ENCODE measurements at places on chromosomes 3 and 15.

DNA sequence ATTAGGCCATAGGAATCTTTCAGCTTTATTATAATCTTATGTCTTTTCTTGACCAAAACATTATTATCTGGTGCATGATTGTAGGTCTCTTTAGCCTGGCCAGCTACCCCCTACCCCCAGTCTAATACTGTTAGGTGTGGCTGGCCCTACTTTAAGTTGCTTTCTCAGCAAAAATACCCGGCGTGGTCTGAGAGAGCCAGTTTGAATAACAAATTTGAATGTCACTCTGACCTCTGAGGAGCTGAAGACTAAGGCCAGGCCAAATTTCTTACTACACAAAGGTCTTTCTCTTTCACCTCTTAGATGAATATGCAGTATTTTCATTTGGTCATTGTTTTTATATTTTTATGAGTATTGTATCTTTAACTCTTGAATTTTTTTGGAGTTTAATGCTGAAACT, 188.5 kb upstream of the MLF1 start:
- no peak for DNase-seq

- DNase-seq = no peak
Measured at GRCh38 chr3:123310186-123310585, 108.4 kb downstream of the SEC22A start.

- no peak for DNase-seq
Measured at GRCh38 chr3:63565220-63565619, 87.3 kb upstream of the SNTN start.

DNA sequence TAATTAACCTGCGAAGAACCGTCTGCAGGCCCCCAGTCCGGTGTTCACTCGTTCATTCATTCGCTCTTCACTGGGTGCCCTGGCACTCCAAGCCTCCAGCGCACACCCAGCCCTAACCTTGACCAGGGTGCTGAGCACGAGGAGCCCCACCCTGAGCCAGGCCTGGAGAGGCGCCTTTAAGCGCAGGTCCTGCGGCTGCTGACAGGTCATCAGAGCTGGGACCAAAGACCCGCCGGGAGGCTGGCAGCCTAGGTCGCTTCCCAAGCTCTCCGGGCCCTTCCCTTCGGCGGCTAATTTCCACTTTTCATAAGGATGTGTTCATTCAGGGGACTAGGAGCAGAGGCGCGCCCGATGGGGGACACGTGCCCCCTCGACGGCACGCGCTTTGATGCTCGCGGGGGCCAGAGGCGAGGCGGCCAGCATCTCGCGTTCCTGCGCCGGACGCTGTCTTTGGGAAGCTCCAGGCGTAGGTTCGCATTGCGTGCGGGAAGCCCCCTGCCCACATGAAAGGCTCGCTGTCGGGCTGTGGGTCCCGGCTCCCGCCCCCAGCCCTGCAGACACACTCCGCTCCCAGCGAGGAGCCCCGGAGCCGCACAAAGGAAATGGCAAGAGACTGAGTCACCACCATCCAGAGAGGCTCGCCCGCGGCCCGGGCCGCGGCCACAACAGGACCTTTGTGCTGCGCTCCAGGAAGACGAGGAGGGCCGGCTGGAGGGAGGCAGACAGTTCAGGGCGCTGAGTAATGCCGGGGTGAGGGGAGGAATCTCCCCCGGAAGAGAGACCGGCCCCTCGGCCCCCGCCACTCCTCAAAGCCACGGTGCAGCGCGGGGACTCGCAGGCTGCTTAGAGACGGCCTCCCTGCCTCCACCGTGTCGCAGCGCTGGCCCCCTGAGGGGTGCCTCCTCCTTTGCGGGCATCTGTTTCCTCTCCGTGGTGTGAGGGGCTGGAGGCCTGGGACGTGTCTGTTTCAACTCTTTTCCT, 266.4 kb upstream of the HES1 start:
- DNase-seq = peak; percentile 57

DNA sequence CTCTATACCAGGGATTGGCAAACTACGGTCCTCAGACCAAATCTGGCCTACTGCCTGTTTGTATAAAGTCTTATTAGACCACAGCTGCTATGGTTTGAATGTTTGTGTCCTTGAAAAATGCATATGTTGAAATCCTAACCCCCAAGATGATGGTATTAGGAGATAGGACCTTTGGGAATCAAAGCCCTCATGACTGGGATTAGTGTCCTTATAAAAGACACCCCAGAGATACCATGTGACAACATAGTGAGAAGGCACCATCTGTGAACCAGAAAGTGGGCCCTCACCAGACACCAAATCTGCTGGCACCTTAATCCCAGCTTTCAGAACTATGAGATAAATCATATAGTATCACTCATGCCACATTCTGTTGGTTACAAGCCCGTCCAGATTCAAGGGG, 7.4 kb downstream of the HMCES start:
- no peak for DNase-seq

- no peak for DNase-seq
Measured at GRCh38 chr15:64222573-64223366, 59.9 kb upstream of the PPIB start.

- DNase-seq = no peak
Measured at GRCh38 chr3:16478516-16478915, 35.0 kb downstream of the RFTN1 start.

DNA sequence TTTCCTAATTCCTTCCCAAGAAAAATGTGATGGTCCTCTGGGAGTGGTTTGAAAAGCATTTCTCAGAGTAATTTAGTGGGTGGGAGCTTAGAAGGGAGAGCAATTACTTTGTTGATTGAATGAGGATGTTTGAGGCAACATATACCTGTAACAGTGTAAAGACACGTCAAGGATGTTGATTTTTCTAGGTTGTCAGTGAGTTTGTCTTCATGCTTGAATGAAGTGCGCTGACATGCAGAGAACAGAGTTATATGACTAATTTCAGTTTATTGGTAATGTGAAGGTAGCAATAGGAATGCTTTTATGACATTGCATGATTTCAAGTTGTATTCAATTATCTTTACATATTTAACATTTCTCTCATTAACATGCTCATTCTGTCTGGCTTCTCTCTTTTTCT, 286.9 kb downstream of the NFKBIZ start:
- no peak for DNase-seq

- no peak for DNase-seq
Measured at GRCh38 chr3:81303321-81303720, 458.1 kb downstream of the GBE1 start.

GRCh38 chr3:185825006-185825638, at the start of gene IGF2BP2:
TSS of gene IGF2BP2 (minus strand) at chr3:185825042. CDS start at chr3:185824960, 82 bp downstream.
- DNase-seq = peak; percentile 76

GRCh38 chr15:82108489-82109078, 62.8 kb upstream of the MEX3B start:
- peak; percentile 87 for DNase-seq

DNA sequence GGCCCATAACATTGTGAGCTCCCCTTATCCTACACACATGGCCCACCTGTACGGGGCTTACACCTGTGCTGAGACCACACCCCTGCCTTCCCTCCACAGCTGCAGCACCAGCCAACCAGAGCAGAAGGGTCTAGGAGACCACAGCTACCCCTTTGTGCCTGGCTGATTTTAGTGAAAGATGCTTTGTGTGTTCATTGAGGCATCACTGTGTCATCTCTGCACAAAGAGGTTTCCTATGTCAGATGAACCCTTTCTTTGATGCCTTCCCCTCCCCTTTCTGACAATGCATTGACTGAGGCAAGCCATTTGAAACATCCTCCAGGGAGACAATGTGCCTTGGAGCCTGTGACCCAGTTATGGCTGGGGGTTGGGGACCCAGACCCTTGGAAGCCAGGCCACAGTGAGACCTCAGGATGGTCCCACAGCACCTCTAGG, 54.9 kb upstream of the SLC7A14 start:
- DNase-seq = no peak

DNA sequence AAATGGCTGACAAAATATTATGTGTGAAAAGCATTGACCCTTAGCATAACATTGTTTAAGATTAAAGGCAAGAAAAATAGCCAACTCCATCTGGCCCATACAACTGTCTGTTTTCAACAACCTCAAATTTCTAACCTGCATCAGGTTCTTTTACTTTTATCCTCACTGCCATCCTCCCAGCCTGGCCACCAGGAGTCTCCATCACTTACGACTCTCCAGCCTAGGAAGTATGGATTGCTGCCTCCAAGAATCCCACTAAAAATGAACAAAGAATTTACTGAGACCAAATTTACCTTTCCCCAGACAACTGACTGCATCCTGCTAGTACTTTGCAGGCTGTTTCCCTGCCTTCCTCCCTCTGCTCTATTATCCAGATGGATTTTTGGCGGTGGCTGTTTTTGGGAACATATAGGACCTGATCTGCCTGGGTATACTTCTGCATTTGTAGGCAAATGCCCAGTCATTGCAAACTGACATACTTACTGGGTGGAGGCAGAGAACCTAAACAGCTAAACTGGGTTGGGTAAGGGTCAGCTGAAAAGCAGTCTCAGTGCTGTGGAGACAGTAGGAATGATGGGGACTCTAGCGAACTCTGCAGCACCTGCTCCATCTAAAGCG, 144.2 kb downstream of the GHSR start:
- no peak for DNase-seq

GRCh38 chr3:128447561-128448013, 19.1 kb downstream of the DNAJB8 start:
- peak; percentile 92 for DNase-seq

GRCh38 chr3:178406206-178406605, 130.0 kb upstream of the KCNMB2 start:
- no peak for DNase-seq

DNA sequence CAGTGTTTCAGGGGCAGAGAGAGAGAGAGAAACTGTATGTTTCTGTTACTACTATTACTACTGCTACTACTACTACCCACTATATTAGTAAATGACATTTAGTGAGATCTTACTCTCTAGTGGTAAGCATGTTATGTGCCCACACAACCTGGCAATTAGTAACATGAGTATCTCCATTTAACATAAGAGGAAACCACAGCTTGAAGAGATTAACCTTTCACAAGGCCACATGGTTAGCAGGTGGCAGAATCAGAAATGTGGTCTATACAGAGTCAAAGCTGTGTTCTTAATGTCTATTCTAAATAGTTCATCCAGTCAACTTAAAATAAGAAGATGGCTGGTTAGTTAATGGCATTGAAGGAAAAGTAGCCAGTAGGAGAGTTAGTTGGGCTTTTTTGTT, 961.6 kb downstream of the MCTP2 start:
- DNase-seq = no peak

- DNase-seq = no peak
Measured at GRCh38 chr3:96843505-96844203, 29.3 kb downstream of the EPHA6 start.

DNA sequence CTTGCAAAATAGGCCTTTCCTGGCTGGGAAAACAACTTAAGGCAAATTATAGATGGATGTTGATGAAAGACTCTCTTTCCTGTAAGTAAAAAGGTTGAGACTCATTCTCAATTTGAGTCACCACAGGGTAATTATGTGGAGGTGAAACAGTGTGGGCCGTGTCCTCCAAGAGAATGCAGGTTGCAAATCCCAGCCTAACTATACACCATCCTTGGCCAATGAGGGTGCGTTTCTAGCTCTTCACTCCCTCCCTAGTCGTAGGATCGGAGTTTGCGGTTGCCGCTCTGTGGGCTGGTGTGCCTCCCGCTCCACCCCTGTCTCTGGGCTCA, 259.9 kb downstream of the PLCL2 start:
- DNase-seq = peak; percentile 43

GRCh38 chr3:193559100-193559499, 4.4 kb upstream of the ATP13A4 start:
- no peak for DNase-seq

DNA sequence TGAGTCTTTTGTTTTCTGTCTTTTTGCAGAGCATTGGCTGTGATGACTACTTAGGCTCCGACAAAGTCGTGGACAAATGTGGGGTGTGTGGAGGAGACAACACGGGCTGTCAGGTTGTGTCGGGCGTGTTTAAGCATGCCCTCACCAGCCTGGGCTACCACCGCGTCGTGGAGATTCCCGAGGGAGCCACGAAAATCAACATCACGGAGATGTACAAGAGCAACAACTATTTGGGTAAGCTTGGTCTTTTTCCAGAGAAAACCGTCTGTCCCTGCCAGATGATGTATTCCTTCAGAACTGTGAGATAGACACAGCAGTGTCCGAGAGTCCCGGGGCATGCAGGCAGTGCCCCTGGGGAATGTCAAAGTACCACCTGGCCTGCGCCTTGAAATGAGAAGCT, 149.9 kb upstream of the NR2E3 start:
- no peak for DNase-seq

GRCh38 chr3:111859974-111860859, 1.2 kb downstream of the PHLDB2 start:
- peak; percentile 66 for DNase-seq

GRCh38 chr3:23829242-23829934, 23.6 kb downstream of the UBE2E1 start:
- DNase-seq = no peak

GRCh38 chr3:15360788-15361493, 28.6 kb upstream of the SH3BP5 start:
- no peak for DNase-seq

DNA sequence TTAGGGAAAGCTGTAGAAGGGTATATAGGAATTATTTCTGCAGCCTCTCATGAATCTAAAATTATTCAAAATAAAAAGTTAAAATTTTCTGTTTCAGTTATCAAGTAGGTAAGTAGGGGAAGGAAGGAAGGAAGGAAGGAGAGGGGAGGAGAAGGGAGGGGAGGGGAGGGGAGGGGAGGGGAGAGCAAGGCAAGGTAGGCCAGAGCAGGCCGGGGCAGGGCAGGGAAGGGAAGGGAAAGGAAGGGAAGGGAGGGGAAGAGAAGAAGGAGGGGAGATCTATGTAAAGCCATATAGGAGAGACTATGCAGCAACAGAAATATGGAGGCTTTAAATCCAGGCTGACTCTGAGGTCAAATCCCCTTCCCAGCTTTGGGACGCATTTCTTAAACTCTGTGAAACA, 38.3 kb upstream of the BOC start:
- DNase-seq = no peak

DNA sequence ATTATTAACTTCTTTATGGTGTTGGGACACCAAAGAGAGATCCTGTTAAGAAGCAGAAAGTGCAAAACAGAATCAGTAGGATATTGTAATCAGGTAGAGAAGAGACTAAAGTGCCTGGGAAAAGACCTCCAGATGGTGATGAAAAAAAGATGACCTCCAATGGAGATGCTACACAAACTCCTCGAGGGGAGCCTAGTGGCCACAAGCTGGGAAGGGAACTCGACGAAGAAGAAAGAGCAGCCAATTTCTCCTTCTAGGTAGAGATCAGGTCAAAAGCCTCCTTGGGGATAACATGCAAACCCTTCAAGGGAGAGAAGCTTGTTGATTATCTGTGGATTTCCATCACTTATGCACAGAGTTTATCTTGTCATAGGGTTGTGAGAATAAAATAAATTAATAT, 647.6 kb downstream of the ROBO2 start:
- DNase-seq = no peak

DNA sequence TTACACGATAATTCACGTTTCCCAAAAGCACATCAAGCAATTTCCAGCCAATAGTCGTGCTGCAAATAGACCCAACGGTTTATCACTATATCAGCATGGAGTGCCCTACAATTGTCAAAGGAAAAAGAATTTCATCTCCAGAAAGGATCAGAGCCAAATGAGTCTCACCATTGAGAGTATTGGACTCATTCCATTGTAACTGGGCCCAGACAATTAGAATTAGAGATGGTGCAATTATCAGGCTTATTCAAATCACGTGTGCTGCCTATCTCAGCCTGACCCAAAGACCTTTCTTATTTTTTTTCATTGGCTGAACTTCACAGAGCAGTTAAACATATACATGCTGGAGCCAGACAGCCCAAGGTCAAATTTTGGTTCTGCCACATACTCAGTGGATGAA, 87.0 kb upstream of the LRTM1 start:
- no peak for DNase-seq

GRCh38 chr3:140146668-140147067, 211.7 kb downstream of the CLSTN2 start:
- no peak for DNase-seq

- DNase-seq = no peak
Measured at GRCh38 chr15:33837294-33837693, 131.0 kb upstream of the CHRM5 start.
